Colonic mucosa (tissue), 4 donors: ENCODE measurements at places on chromosomes 2 and 18. TPM values are rescaled to one million over a fixed set of nuclear protein-coding genes. Genes with fewer than 3 reads are reported as not detected.
A peak's percentile ranks its signal among the peaks of the same experiment; 100 is the strongest.

- no peak for DNase-seq
Measured at GRCh38 chr2:148660999-148661398, 16.4 kb downstream of the EPC2 start.

Gene EMX1
- 1.1 TPM for total RNA-seq

Gene GPR45
- total RNA-seq = not detected

DNA sequence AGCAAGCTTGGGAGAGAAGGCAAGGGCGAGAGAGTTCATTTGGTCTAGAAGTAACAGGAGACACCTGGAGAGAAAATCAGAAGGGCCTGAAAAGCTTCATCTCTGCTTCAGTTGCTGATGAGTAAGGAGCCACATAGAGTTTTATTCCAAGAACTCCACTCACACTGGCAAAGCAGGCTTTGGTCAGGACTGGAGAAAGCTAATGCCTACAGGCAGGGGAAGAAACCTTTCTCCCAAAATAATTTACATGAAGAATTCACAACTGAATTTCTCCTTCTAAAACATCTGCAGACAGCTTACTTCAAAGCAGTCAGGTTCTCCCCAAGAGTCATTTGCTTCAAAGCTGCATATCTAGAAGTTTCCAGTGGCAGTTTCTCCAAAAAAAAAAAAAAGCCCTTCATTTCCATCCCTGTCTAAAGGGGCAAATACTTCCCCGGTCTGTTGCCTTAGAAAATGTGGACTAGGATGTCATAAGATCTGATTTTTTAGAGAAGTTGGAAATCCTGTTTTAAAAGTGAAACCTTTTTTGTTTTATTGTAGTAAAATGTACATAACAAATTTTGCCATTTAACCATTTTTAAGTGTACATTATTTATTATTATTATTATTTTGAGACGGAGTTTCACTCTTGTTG, 46.3 kb downstream of the TMEM247 start:
- DNase-seq = peak; percentile 5

DNA sequence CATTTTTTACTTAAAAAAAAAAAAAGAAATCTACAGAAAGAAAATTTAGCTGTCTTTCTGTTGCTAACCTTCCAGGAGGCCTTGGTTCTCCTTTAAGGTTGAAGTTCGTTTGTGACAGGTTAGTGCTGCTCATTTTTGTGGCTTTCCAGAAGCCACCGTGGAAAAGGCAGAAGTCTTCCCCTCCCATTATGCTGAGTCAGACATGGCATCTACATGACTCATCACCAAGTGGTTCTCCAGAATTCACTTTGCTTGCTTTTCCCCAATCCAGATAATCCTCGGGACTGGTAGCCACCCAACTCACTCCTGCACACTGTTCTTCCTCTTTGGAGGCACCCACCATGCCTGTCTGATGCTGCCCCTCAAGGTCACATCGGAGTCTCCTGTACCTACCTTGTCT, 228.7 kb downstream of the PIK3C3 start:
- DNase-seq = no peak

- peak; percentile 60 for DNase-seq
Measured at GRCh38 chr2:36416370-36417165, 61.0 kb downstream of the CRIM1 start.

Gene EFHD1
- total RNA-seq = 1.4 TPM

Gene CFAP210
- not detected for total RNA-seq

DNA sequence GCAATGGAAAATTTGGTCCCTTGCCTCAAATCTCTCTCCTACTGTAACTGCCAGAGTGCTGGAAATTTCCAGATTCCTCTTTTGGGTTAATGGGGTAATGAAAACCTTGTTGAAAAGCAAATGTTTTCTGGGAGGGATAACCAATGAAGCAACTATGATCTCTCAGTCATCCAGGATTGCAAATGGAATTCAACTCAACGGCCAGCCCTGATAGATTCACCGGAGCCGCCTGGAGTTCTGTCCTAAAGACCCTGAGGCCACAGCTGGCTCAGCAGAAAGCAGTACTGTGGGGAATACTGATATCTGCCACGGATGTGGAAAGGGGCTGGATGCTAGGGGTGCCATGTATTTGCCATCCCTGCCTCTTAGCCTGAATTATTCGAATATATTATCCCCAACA, 167.8 kb downstream of the NRP2 start:
- no peak for DNase-seq

DNA sequence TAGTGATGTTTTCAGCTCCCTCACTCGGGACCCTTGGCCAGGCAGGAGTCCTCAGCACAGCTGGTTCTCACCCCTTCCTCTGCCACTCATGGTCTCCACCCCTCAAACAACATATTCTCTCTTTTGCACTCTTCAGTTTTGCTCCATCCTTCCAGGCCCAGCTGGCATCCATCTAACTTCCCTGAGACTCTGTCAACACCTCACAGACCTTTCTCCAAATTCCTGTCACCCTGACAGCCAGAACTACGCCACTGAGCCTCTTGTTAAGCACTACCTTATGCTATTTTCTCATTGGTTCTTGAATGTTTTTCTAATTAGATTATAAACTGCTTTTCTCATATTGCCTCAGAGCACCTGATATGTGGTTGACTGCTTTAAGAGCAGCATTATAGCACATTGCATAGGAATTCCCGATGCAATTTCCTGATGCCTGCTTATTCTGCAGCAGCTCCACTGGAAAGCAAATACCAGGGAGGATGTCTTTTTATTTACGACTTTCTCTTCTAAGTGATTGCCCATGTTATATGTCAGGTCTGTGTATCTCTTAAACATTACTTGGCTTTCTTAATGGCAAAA, 12.4 kb upstream of the INO80C start:
- DNase-seq = peak; percentile 6

Gene RAX
- not detected for total RNA-seq

DNA sequence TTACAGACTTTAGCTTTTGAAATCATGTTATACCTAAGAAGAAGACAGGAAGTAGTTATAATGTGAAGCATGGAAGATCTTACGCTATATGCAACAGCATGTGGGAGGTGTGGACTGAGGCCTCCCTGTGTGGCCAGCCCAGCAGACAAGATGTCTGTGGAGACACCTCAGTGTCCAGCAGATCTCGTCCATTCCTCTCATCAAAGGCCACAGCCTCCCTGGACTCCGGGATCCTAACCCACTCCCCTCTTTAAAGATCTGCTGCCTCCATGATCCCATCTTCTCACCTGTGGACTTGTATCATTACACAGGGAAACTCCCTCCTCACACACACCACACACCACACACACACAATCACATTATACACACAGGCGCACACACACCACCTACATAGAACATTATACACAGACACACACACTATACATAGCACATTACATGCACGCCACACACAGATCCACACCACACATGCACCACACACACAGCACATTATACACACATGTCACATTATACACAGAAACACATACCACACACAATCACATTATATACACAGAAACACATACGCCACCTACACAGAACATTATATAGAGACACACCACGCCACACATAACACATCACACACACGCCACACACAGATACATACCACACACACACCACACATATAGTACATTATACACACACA, 89.5 kb downstream of the PXDN start:
- no peak for DNase-seq

Gene PRKD3
- total RNA-seq = 28.7 TPM

GRCh38 chr18:80181642-80182461, 65.5 kb downstream of the PARD6G start:
- no peak for DNase-seq

DNA sequence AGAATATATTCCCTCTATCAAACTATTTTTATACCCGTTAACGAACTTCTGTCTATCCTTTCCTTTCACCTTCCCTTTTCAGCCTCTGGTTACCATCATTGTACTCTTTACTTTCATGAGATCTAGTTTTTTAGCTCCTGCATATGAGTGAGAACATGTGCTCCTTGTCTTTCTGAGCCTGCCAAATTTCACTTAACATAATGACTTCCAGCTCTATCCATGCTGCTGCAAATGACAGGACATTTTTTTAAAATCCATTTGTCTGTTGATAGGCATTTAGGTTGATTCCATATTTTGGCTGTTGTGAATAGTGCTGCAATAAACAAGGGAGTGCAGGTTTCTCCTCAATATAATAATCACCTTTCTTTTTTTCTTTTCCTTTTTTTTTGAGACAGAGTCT, 8.2 kb upstream of the CCDC195 start:
- no peak for DNase-seq

Gene HOXD9
- 1.7 TPM for total RNA-seq

Gene ASIC4
- total RNA-seq = 0.12 TPM

DNA sequence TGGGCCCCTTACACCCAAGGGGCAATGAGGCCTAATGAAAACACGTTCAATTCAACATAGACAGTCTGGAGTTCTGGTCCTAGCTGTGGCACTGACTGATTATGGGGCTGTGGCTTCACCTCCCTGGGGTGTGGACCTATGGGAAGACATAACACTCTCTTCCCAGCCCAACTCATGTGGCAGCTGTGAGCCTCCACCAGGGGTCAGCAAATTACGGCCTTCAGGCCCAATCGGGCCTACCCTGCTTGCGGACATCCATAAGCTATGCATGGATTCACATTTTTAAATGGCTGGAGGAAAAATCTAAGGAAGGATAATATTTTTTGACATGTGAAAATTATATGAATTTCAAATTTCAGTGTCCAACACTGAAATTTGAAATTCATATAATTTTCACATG, 101.3 kb downstream of the LOXHD1 start:
- no peak for DNase-seq

GRCh38 chr2:215994911-215995310, 18.4 kb downstream of the MREG start:
- no peak for DNase-seq

Gene MAB21L4
- 22.2 TPM for total RNA-seq

DNA sequence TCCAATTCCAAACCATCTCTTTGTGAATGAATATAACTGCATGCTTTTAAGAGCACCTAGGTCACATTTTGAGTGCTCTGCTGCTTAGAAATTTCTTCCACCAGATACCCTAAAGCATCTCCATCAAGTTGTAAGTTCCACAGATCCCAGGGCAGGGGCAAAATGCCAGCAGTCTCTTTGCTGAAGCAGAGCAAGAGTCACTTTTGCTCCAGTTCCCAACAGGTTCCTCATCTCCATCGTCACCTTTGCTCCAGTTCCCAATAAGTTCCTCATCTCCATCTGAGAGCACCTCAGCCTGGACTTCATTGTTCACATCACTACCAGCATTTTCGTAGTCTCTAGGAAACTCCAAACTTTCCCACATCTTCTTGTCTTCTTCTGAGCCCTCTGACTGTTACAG, 116.7 kb upstream of the ALKAL2 start:
- DNase-seq = no peak

GRCh38 chr2:134361648-134362047, 107.8 kb downstream of the MGAT5 start:
- peak; percentile 35 for DNase-seq

GRCh38 chr2:68749345-68749744, 14.7 kb downstream of the ARHGAP25 start:
- DNase-seq = peak; percentile 9

Gene CAPN14
- 0.08 TPM for total RNA-seq

Gene ATG16L1
- 32.1 TPM for total RNA-seq

Gene VSNL1
- total RNA-seq = 7.4 TPM

- no peak for DNase-seq
Measured at GRCh38 chr2:37688771-37689468, 17.5 kb upstream of the CDC42EP3 start.

GRCh38 chr2:113284476-113284875, 5.8 kb upstream of the PAX8 start:
- DNase-seq = no peak
